Anterior cingulate cortex (tissue), 58 donors: ENCODE measurements at places on chromosomes 2 and 18.

DNA sequence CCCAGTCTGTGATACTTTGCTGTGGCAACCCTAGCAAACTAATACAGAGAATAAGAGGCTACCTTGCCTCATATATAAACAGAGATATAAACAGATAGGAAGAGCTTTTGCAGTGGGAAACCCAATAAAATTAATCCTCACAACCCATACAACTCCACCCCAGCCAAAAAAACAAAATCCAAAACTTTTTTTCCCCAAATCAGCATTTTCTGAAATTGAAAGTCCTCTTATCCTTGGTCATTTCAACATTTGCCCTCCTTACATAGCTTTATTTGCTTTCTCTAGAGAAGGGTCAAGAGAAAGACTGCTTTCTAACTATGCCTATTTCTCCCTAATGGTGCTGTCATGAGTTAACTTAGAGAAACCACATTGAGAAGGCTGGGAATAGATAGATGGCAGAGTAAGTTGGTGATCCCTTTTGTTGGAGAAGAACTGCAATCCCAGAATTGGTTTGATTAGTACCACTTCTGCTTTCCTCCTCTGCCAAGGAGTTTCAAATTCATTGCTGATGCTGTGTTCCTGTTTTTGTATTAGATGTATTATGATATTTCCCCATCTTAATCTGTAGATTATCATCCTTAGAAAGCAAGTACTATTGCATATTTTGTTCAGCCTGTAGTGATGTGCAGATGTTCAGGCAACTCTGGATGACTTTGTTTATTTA lies 76.5 kb upstream of the B3GNT2 start:
- DNase-seq, result no peak

DNA sequence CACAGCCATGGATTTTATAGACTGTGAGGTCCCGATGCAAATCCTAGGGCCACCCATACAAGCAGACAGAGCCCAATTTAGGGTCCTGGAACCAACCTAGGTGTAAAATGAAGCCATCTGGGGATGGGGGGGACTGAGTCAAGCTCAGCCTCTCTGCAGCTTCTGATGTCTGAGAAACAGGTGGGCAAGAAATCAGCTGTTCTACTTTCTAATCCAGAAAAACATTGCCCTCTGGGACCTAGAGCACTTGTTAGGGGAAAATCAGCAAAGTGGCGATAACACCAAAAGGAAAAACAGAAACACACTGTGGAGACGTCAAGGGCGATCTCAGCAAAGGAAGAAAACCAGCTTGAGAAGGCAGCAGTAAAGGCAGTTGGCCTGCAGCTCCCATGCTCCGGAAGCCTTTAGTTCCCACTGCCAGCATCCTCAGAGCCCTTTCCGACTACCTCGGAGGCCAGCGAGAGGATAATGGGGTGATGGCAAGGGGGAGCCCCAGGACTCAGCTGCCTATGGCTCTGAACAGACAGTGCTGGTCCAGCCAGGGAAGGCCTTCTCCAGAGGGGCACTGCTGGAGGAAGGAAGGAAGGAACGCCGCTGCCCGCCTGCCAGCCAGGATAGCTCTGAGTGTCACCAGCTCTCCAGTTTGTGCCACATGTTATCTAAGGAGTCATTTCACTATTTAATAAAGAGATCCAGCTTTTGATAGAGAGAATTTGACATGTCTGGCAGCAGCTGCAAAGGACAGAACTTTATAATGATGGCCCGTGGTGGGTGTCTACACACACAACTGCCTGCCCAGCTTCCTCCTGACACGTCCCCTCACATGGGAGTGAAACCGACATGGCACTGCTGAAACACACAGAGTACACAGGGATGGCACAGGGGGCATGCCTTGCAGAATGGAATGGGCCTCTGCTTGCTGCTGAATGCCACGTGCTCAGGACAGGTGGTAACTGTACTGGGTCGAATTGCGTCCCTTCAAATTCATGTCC lies 37.7 kb downstream of the HS1BP3 start:
- DNase-seq, result no peak

DNA sequence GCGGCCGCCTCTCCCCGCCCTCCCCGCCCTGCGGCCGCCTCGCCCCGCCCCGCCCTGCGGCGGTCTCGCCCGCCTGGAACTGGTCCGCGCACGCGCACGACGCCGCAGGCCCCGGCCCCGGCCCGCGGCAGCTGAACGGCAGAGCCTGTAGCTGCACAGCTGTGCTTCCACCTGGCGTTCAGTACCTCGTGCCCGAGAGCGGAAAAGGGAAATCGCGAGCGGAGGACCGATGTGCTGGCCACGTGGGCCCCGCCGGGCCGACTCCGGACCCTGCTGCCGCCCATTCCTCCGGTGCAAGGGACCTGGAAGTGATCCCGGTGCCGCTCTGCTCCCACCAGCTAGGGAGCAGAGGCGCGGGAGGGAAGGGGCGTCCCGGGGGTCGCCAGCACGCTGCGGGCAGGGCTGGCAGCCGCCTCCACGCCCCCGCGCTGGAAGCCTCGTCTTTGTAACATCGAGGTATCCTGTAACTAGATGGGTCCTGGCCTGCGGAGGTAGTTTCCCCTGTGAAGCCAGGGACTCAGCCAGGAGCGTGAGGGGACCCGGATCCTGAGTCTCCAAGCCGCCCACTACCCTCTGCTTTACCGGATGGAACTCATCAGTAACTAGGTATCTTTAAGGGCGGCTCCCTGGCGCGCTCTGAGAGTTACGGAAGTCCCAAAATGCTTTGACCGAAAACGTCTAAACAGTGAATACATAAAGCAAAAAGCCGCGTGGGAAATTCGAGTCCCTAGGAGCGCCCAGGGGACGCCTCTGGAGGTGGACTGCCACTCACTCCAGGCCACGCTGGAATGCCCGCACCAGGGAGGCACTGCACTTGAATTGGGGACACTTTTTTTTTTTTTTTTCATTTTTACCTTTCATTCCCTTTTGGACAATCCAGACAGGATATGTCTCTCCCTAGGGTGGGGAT lies 704 bp upstream of the ODC1 start:
- DNase-seq, result peak; percentile 92

GRCh38 chr18:62452280-62452831 lies 70.5 kb upstream of the ZCCHC2 start:
- no peak for DNase-seq

DNA sequence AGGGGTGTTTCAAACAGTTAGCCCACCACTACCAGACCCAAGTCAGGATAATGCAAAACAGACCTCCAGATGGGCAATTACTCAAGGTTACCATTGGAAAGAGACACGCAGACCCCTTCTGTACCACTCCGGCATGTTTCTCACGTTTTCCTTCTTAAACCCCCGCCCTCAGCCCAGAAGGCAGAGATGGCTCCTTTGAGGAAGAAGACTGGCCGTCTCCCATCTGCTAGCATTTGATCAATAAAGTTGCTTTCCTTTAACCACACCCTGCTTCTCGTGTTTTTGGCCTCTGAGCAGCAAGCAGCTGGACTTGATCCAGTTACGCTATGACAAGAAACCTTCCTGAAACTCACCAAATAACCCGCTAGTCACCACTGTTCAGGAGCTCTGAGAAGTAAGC lies 1012.4 kb upstream of the GYPC start:
- DNase-seq, result no peak

DNA sequence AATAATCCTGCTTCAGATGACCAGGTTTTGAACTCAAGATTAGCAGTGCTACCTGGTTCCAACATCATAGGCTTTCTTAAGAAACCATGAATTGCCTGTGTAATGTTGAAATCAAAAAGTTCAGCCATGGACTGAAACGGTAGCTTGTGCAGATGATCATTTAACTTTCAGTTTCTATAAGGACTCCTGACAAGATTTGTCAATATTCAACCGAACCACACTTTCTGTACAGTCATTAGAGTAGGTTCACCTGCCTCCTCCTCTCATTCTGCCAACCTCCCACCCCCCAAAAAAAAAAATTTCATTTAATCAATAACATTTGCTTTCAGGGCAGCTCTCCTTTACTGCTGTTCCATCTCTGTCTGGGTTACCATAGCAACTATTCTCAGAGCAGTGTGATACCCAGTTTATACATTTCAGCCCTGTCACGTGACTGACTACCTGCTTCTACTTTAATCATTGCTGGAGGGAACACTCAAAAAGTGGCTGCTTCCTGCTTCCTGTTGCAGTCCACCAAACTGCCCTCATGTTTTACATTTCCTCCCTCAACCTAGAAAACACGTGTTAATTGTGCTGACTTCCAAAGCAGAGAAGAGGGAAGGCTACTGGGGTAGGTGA lies 275.5 kb downstream of the SS18 start:
- DNase-seq, result no peak

DNA sequence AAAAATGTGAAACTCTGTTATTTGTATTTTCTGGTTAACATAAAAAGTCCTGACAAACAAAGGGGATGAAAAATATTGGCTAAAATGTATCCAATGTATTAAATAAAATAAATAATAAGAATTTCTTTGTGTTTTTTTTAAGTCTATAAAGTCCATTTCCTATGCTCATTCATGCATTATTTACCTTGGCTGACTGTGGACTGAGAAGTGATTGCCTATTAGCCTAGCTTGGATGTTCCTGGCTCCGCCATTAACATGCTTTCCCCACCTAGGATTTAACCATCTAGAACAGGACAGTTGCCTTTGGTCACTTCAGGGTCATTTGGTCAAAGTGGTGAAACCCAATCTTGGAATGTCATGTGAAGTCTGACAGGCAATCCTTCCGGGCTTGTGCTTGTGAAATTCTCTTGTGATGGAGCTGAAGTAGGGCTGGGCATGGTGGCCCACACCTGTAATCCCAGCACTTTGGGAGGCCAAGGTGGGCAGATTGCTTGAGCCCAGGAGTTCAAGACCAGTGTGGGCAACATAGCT lies 60.4 kb upstream of the TANC1 start:
- DNase-seq, result no peak

GRCh38 chr2:144459937-144460336 lies 60.0 kb downstream of the ZEB2 start:
- DNase-seq, result no peak

GRCh38 chr2:17680119-17680518 lies 73.5 kb downstream of the SMC6 start:
- DNase-seq, result no peak

DNA sequence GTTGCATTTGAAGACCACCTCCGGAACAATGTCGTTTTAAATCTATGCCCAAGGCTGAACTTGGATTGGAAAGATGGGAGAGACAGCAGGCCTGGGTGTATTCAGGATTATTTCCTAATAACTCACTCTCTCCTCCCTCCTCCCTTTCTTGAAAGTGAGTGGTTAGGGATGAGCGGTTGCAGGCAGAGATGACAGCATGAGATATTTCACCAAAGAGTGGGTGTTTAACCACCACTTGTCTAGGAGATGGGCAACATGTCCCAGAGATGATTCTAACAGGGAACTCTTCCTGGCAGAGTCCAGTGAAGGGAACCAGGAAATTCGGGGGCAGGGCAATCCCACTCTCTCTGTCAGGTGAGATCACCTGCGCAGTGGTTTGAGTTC lies 123.2 kb downstream of the KCTD1 start:
- DNase-seq, result no peak

DNA sequence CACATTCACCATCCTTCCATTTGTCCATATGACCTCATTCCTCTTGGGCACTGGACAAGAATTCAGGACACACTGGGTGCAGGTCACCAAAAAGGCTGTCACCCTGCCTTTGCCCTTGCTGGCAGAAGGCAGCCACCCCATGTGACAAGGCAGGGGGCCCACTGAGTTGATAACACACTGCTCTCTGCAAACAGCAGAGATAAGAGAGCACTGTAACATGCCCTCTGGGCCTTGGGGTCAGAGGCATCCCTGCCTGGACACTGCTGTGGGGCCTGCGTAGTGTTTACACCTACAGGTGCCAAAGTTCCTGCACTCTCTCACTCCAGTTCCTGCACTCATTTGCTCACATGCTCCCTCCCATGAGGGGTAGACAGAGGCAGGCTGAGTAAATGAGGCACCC lies 344.7 kb upstream of the TCF4 start:
- no peak for DNase-seq

DNA sequence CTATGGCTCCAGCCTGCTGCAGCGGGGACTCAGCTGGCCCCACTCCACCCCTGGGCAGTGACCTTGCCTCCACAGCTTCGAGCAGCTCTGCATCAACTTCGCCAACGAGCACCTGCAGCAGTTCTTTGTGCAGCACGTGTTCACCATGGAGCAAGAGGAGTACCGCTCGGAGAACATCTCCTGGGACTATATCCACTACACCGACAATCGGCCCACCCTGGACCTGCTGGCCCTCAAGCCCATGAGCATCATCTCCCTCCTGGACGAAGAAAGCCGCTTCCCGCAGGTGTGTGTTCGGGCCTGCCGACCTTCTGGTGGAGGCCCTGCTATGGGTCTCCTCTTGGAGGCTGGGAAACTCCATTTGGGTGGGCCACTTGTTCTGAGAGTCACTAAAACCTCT lies 48.6 kb downstream of the MYO7B start:
- no peak for DNase-seq

- DNase-seq, result no peak
These were observed 97.8 kb downstream of the NCK2 start for GRCh38 chr2:105842555-105842954.

DNA sequence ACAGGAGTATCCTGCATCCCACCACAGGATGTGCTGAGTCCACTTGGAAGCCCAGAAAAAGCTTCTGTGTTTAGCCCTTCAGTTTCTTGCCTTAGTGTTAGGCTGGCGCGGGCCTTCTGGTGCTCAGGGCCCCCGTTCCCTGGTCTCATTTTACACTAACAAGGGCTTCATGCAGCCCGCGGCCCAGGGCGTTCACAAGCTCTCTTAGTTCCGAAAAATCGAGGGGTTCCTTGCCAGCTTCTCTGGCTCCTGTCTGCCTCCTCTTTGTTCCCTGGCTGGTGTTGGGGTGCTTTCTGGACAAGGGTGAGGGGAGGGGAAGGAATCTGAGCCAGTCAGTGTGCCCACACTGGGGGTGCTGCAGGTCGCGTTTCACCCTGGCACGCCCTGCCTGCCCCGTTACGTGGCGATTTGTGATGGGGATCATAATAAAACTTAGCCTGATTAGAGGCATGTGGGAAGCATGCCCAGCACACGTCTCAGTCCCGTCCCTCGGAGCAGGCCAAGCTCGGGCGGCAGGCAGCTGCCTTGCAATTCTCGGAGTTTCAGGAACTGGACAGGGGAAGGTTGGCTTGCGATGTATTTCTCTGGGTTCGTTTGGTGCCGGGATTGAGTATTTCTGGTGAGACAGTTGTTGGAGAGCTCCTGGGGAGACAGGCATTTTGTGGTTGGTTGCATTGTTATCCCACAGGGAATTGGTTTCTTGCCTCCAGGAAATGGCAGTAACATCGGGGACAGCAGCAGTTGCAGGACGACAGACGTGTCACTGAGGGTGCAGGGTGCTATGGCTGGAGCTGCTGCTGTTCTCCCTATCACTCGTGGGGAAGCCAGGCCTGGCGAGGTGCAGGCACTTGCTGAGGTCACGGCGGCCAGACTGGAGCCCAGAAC lies 22.9 kb downstream of the SH3BP4 start:
- DNase-seq, result no peak

- no peak for DNase-seq
These were observed 6.9 kb downstream of the CCDC195 start for GRCh38 chr2:224709301-224709700.

DNA sequence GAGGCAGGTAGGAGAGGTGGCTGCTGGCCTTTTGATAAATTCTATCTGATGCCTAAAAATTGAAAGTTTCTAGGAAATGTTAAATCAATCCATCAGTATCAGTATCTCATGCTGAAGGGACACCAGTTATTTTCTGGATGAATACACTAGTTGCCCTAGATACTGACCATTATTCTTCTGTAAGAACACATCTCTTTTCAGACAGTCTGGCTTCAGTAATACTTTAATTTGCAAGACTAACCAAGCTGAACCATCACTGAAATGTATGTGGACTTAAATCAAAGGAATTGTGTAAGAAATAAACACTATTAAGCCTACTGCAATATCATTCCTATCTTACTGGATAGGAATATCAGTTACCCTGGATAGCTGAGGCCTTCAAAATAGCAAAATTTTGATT lies 1546.3 kb downstream of the LRP1B start:
- DNase-seq, result no peak
